Gastroesophageal sphincter (tissue), 4 donors: ENCODE measurements at places on chromosomes 12 and 14.
A peak's percentile ranks its signal among the peaks of the same experiment; 100 is the strongest.

DNA sequence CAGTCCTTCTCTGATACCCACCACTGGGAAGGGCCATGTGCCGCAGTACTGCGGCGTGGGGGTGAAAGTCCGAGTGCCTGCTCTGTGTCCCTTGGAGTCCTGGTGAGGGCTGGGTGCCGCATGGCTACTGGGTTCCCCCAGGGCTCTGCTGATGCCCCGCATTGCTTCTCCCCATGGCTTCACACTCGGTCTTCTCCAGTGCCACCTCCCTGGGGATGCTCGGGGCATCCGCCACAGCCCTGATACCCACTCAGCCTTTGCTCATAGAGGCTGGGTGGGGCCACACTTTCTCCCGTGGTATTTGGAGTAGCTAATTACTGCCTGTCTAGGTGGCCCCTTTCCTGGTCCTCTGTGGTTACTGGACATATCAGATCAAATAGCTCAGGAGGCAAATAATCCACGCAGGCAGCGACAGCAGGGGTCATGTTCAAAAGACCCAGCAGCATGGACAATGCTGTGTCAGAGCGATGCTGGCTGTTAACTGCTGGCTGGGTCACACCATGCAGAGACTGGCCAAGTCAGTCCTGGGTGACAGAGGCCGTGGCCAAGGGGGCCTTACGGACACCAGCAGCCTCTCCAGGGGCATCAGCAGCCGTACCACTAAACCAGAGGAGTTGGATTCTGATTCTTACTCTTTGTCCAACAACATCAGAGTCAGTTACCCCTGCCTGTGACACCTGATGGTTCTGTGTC lies 106.5 kb downstream of the ADGRD1 start:
- ATAC-seq, result no peak

DNA sequence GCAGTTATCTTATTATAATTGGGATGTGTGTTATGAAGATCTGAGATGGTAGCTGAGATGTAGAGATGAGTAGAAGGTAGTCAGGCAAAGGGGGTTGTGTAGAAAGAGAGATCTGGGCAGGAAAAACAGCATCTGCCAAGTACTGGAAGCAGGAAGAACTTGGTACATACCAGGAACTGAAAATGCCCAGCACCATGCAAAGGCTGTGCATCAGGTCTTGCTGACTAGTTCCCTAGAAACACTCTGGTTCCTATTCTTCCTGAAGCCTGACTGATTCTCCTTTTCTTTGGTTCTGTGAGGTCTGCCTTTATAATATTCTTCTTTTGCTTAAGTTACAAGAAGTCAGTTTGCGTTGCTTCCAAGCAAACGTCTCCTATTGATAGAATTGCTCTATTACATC lies 6.7 kb upstream of the NFATC4 start:
- no peak for ATAC-seq

- ATAC-seq, result no peak
These were observed 7.2 kb upstream of the PIK3C2G start for GRCh38 chr12:18254081-18254480.

GRCh38 chr12:107134558-107134957 lies 41.2 kb upstream of the CRY1 start:
- no peak for ATAC-seq

- ATAC-seq, result no peak
These were observed 227.4 kb downstream of the TMEM132D start for GRCh38 chr12:129676411-129676810.

- no peak for ATAC-seq
These were observed 75.8 kb upstream of the HOXC13 start for GRCh38 chr12:53862831-53863230.

GRCh38 chr12:50088577-50089335 lies 3.6 kb downstream of the SMARCD1 start:
- ATAC-seq, result no peak

GRCh38 chr12:26845057-26845666 lies 12.2 kb upstream of the ITPR2 start:
- no peak for ATAC-seq

DNA sequence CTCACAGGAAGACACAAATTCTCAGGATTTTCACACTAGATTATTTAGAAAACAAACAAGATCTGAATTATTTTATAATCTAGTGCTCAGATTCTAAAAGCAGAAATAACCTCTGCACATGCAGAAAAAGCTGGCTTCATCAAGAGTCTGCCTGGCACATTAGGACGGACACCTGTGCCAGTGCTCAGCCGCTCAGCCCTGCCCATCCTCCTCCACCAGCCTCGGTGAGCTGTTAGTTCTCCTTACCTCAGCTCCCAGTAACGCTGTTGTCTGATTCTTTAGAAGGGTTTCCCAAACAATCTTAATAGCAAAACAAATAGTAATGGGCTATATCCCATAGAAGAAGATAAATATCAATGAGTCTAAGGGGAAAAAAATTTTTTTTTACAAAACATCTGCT lies 27.7 kb downstream of the DUSP16 start:
- no peak for ATAC-seq

GRCh38 chr14:36866867-36867266 lies 205.2 kb downstream of the PAX9 start:
- ATAC-seq, result no peak

GRCh38 chr12:13148485-13148847 lies 45.0 kb upstream of the GSG1 start:
- ATAC-seq, result peak; percentile 44

DNA sequence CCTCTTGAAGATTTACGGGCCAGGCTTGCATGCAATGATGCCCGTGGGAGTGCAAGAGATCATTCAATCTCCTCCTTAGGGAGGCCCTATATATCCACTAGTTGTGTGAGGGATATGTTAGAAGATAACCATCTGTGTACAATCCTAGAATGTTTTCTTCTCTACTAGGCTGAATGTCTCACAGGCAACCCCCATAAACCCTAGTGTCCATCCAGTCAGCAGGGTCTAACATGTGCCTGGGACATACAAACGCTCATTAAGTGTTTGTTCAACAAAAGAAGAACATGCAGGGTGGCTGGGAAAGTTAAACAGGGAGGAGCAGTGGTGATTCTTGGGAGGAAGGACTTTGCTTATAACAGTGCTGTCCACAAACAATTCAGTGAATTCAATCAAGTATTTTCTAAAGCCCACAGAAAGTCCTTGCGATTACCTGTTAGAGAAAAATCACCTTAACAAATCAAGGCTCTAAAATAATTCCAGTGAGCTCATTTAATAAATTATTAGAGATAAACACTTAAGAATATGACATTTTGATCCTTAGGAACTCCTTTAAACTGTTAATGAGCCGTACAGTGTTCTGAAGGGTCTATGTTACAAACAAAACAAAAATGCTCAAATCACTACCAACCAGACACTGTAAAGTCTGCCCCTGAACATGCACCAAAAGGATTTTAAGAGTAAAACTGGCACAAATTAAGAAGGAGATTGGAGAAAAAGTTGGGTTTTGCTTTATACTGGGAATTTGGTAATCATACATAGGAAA lies 96.6 kb upstream of the FERMT2 start:
- no peak for ATAC-seq

DNA sequence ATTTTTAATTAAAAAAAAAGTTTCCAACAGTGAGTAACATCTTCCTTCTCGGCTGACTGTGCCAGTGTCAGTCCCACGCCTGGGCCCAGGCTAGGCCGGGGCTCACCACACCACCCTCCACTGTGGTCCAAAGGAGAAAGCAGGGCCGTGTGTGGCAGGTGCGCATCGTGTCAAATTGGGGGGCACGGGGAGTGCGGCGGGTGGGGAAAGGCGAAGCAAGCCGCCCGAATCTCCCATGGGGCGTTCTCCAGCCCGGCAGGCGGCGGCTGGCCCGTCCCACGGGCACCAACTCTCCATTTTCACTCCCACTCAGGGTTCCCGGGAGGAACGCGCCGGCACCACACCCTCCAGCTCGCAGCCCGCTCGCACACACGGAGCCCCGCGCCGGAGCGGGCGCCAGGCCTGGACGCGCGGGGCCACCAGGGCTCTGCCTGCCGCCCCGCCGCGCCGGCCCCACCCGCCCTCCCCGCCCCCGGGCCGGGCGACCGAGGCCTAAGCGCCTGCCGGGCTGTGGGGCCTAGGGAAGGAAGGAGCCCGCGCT lies 604 bp downstream of the EEA1 start:
- peak; percentile 53 for ATAC-seq

DNA sequence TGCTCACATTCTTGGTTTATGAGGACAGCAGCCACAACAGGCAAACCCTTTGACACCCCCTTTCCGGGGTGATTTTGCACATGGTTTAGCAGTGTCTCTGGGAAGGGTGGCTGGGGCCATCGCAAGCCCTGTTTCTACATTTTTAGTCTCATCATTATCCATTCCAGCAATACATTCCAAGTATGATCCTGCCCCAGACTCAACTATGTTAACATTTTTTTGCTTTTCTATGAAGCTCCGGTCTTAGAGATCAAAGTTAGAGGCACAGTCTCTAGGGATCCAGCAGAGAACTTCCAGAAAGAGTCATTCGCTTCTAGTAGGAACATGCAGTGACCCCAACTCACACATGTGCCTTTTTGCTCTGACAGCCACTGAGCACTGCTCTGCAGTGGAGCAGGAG lies 130.9 kb downstream of the TBX5 start:
- no peak for ATAC-seq

DNA sequence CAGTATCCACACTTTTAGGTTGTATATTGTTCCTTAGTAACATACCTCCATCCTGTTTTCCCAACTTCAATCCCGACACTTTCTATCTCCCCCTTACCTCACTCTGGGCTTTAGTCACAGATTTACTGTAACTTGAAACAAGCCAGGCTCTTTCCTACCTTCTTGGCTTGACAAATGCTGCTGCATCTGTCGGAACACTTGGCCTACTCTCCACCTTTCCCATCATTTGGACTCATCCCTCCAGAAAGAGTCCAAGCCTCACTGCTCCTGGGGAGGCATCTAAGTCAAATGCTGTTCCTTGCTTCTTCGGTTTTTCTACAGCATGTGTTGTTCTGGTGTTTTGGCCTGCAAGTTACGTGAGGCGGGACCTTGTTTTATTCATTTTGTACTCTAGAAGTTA lies 142.4 kb downstream of the DACT1 start:
- ATAC-seq, result no peak

DNA sequence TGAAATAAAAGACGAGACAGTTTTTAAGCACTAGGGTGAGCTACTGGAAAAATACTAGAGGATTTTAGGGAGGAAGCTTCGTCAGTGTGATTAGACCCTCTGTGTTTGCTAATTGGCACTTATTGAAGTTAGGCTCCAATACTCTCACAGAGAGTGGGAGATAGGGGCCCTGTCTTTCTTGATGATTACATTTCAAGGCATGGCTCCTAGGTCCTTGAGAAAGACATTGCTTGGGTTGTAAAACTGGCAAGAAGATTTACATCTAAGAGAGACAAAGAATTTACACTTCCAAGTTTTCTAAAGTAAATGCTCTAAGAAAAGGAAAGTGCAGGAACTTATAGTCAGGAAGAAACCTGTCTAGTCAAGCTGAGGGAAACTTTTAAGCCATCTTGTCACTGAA lies 183.2 kb downstream of the C12orf50 start:
- ATAC-seq, result no peak

- no peak for ATAC-seq
These were observed 61.3 kb downstream of the DIP2B start for GRCh38 chr12:50566066-50566465.

- ATAC-seq, result peak; percentile 52
These were observed 611 bp upstream of the DCAF11 start for GRCh38 chr14:24113801-24114531.

DNA sequence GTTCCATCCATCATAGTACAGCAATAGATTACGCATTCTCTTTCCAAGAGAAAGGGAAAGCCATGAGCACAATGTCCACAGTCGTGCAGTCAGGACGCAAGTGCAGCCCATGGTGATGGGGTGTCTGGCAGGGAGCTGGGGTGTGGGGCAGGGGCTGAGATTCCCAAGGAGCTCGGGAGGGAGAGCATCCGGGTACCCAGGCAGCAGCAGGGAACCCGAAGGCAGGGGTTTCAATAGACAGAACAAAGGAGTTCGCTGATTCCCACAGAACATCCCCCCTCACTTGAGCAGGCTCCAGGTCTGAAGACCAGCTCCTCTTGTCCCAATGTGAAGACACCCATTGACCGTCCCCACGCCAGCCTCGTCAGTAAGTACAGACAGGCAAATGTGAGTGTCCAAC lies 13.5 kb downstream of the ANHX start:
- ATAC-seq, result no peak

DNA sequence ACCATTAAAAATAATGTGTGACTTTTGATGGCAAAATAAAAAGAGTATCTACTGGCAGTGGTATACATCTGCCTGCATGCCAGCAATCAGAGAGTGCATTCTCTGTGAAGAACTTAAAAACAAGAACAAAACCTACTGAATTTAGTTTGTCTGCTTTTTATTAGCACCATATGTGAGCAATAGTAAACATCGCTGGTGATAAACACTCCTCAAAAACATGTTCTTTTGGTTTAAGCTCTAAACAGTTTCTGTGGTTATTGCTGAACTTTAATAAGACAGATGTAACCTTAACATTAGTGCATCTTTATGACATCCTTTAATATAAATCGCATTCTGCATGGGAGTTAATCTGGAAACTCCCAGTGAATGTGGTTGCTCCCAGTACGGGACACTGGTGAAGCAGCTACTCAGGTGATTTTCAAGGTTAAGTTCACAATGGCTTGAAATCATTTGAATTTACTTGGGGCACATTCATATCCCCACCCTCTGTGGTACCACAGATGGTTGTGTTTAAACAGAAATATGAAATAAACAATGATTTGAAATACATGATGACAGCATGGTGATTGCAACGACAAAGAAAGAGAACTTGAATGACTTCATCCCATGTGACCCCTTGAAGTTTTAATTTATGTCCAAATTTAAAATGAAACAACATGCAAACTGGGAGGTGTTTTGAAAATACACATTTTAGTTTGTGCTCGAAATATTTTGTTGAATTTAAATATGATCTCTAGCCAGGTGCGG lies 285.9 kb downstream of the FOXN3 start:
- no peak for ATAC-seq

DNA sequence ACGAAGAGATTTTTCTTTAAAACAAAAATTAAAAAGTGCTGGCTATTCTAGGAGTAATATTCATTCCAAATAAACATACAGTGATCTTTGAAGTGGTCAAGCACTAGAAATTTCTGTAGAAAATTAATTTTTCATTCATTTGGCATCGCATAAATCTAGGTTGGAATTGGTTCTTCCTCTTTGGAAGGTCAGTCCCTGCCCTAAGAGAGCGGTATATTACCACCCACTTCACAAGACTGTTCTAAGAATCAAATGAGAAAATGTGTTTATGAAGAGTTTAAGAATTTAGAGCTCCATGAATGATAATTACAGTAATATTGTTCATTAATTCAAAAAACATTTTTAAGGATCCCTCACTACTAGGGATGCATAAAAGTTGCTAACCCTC lies 444 bp upstream of the GEMIN2 start:
- no peak for ATAC-seq

GRCh38 chr12:67757651-67758050 lies 109.1 kb downstream of the DYRK2 start:
- no peak for ATAC-seq

DNA sequence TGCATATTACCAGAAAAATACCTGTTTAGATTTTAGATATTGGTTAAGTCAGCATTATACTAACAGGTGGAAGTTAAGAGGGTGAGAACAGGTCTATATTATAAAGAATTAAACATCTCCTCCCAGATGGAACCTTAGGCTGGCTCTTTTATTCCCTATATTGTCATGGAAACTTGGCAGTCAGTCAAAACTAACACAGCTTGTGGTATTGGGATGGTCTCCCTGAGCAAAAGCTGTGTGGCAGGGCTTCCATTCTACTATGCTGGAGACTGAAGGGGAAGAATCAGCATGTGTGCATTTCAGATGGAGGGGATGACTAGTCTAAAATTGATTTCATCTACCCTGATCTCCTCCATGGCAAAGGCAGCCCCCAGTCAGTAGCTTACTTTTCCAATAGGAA lies 66.7 kb downstream of the SMOC1 start:
- no peak for ATAC-seq
